ENCODE measurements at places on chromosomes 4 and X. TPM values are rescaled to one million over a fixed set of nuclear protein-coding genes. Genes with fewer than 3 reads are reported as not detected.

The ADGRG4 gene
- not detected for total RNA-seq

The NR3C2 gene
- total RNA-seq, result 6.0 TPM

The SLITRK4 gene
- not detected for total RNA-seq

The ARHGAP10 gene
- 6.4 TPM for total RNA-seq

The MAGEA11 gene
- total RNA-seq, result not detected

DNA sequence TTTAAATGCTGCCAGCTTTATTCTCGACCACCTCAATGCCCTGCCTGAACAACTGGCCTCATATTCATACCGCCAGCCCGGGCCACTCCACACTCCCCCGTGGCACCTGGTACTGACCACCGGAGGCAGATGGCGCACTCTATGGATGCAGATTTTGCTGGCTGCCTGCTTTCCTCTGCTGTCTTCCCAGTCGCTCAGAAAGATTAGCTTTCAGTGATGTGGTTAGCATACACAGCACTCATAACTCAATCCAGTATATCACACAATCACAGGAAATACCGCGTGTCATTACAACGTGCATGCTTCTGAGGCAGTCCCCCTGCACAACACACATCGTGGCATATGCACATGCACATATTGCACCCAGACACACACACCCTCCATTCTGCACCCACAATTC is 147.2 kb upstream of the BCOR start:
- no peak for DNase-seq

GRCh38 chr4:175973027-175973923 is 92.4 kb upstream of the WDR17 start:
- DNase-seq, result no peak

DNA sequence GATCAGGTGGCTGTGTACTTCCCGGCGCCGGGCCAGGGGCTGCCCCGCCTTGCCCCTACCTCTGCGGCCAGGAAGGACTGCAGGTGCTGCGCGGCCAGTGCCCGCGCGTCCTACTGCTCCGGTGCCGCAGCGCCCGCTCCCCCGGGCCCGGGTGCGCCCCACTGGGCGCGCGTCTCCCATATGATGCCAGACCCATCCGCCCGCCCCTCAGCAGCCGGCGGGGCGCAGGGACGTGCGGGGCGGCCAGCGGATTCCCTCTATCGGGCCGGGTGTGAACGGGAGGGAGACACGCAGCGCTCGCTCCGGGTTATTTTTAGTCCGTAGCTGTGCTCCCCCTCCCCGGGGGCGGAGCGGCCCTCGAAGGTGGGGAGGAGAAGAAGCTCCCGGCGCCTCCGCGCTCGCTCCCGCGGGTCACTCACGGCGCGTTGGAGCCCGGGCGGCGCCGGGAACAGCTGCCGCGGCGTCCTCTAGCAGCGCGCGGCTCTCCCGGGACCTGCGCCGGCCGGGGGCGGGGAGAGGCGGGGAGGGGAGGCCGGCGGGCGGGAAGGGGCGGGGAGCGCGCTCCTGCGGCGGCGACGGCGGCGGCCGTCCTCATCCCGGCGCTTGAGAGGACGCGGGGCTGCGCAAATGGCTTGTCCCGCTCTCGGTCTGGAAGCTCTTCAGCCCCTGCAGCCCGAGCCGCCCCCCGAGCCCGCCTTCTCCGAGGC is 103.6 kb downstream of the UCHL1 start:
- peak; percentile 10 for DNase-seq

GRCh38 chr4:85127653-85128052 is 161.2 kb upstream of the WDFY3 start:
- DNase-seq, result no peak

- DNase-seq, result no peak
These were observed 79.1 kb upstream of the LCORL start for GRCh38 chr4:18100657-18101056.

DNA sequence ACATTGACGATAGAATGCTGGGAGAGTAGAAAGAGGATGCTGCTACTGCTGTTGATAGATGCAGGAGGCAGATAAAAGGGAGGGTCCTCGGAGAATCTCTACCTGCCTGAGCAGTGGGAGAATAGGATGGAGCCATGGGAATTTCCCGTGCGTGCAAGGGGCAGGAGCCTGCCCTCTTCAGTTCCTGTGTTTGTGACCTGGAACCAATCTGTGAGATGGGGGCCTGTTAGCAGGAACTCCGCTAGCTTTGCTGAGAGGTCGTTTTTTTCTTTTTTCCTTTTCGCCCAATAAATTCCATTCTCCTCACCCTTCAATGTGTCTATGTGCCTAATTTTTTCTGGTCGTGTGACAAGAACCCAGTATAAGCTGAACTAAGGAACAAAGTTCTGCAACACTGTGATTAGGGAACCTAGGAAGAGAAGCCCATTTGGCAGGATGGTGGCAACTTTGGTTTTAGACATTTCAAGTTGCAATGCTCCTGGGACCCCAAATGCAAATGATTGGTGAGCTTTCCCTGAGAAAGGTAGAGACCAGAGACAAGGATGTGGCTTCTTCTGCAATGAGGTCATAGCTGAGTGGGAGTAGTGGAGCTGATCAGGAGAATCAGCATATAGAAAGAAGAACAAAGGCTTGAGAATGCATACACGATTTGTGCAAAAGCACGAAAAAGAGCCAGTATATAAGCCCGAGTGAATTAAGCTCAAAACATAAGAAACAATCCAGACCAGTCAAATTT is 23.9 kb downstream of the SLC39A8 start:
- no peak for DNase-seq

- DNase-seq, result no peak
These were observed 175.6 kb upstream of the ARX start for GRCh38 chrX:25191403-25191802.

GRCh38 chrX:41734530-41734929 is 10.5 kb downstream of the GPR82 start:
- DNase-seq, result no peak

GRCh38 chrX:18691431-18691830 is 16.0 kb upstream of the PPEF1 start:
- no peak for DNase-seq

DNA sequence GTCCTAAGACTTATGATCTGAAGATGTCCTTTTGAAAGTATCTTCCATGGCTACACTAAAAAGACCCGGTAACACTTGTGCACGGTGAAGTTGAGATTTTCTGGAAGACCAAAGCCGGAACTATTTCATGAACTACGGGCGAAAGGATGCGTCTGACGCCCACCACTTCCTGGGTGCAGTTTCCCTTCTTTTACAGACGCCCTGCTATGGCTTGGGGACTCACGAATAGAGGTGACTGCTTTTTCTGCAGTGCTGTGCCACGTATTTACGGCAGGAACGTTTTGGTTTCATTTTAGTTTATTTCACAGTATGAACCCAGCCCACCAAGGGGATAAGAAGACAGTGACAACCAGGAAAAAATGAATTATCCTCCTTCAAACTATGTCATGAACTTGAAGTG is 180.4 kb downstream of the AFAP1 start:
- peak; percentile 32 for DNase-seq
